ENCODE measurements at places on chromosomes 7 and 10.
A peak's percentile ranks its signal among the peaks of the same experiment; 100 is the strongest.

DNA sequence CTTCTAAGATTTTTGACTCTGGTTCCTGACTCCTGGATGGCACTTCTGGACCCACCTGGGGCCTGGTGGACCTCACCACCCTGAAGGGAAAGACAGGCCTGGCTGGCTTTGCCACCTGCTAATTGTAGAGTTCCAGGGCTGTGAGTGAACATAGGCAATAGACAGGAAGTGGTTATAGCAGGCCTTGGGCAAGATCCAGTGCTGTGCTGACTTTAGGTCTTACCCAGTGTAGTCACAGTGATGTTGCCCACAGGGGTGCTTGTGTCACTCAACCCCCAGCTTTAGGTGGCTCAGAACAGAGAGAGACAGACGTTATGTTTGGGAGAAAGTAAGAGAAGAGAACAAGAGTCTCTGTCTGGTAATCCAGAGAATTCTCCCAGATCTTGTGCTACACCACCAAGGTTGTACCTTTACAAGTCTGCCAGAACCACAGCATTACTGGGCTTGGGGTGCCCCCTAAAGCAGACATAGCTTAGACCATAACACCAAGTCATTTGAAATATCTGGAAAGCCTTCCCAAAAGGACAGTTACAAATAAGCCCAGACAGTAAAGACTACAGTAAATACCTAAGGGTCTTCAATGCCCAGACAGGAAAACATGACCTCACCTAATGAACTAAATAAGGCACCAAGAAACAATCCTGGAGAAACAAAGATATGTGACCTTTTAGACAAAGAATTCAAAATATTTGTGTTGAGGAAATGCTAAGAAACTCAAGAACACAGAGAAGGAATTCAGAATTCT, 303.4 kb downstream of the PCLO start:
- no peak for DNase-seq

GRCh38 chr7:102287111-102287980, 678 bp downstream of the SH2B2 start:
- DNase-seq, result no peak

DNA sequence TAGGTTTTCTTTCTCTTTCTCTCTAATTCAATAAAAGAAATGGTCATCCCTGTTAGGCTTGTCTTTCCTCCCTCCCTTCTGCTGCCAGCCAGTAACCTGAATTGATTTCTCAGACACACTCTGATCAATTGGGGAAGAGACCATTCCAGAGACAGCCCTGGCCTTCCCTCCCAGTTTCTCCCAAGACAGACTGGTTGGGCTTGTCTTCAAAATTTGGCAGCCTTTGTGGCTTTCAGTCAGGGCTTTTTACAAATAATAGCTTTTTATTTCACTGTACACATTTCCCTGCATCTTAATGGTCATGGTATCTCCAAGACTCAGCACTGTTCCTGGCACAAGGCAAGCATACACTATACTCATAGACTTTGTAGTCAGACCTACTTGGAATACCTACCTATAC, 33.9 kb downstream of the BCAP29 start:
- DNase-seq, result no peak

- DNase-seq, result no peak
Measured at GRCh38 chr7:30975256-30975899, 11.6 kb downstream of the GHRHR start.

- no peak for DNase-seq
Measured at GRCh38 chr10:76869931-76870330, 767.7 kb downstream of the KCNMA1 start.

DNA sequence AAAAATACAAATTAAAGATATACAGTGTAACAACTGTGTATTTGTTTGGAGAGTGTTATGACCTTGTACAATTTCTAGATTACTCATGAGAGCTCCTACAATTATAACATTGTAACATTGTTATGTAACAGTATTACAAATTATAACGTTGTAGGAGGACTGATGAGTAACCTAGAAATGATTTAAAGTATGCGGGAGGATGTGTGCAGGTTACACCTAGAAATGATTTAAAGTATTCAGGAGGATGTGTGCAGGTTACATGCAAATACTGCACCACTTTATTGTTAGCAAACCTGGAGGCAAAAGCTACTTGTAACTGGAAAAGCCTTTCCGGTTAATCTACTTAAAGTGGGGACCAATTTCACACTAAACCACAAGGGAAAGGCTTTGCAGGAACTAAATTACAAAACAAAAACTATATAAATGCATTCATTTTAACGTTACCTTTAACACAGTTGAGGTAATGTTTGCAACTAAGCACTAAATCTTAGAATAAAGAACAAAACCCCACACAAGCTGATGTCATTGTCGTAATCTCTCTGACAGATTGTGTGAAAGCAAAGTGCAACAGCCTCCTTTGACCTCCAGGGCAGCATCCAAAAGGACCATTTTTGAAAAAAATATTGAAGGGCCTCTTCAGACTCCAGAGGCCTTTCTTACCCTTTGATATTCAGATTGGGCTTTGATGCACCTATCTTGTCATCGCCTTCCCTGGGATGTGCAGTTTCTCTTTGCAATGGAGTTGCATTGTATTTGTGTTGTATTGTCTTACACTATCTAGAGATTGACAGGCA, 522.1 kb upstream of the FOXK1 start:
- no peak for DNase-seq

DNA sequence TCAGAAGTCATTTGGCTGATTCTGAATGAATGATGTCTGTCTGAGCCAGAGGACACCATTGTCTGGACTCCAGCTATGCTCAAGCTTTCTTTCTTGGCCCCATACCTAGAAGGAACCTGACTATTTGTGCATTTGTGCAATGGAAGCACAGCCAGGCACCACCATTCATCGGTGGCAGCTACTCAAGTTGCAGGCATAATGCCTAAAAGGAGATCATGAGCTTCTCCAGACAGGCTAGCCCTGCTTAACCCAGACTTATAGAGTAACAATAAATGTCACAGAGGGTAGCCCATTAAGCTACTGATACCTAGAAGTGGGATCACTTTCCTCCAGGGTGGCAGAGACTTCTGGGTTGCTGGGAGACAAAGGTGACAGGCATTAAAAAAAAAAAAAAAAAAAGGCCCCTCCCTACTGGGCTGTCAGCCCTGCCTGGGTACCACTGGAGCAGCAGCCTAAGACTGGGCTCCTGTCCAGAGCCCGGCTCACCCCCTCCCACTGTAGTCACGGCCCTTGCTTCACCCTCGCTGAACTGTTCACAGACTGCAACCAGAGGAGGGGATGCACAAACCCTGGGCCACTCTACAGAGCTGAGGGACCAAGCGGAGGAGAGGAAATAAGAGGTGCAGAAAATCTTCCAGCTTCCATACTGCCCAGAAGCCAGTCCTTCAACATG, 75.4 kb upstream of the ATP6V0A4 start:
- DNase-seq, result no peak

- DNase-seq, result no peak
Measured at GRCh38 chr7:33446551-33446950, 317.2 kb downstream of the BBS9 start.

GRCh38 chr10:107476408-107476807, 311.9 kb upstream of the SORCS1 start:
- DNase-seq, result no peak

DNA sequence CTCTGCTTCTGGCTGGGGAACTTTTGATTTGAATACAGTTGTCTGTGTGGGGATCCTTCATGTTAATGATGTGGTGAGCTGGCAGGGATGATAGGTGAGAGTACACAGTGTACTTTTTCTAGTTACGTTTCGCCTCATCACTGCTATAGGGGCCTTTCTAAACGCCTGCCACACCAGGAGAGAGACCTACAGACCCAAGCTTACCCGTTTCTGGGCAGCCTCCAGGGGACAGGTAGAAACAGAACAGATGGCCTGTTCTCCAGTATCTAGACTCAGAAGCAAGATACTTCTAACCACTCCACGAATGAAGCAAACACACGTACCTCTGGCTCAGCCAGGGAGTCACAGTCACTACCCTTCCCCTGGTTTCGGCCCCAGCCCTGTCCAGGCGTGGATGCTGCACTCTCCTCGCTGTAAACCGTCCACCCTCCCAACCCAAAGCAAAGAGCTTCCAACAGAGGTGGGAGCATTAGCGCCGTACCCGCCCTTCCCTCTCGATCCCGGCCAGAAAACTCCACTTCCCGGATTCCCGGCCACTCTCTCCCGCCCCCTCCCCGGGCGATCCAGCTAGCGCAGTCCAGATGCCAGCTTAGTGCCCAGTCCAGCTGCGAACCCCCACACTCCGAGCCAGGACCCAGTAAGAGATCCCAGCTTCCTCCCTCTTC, 1.2 kb downstream of the CCDC6 start:
- DNase-seq, result peak; percentile 40

GRCh38 chr7:137480824-137481365, 137.4 kb upstream of the PTN start:
- DNase-seq, result no peak

DNA sequence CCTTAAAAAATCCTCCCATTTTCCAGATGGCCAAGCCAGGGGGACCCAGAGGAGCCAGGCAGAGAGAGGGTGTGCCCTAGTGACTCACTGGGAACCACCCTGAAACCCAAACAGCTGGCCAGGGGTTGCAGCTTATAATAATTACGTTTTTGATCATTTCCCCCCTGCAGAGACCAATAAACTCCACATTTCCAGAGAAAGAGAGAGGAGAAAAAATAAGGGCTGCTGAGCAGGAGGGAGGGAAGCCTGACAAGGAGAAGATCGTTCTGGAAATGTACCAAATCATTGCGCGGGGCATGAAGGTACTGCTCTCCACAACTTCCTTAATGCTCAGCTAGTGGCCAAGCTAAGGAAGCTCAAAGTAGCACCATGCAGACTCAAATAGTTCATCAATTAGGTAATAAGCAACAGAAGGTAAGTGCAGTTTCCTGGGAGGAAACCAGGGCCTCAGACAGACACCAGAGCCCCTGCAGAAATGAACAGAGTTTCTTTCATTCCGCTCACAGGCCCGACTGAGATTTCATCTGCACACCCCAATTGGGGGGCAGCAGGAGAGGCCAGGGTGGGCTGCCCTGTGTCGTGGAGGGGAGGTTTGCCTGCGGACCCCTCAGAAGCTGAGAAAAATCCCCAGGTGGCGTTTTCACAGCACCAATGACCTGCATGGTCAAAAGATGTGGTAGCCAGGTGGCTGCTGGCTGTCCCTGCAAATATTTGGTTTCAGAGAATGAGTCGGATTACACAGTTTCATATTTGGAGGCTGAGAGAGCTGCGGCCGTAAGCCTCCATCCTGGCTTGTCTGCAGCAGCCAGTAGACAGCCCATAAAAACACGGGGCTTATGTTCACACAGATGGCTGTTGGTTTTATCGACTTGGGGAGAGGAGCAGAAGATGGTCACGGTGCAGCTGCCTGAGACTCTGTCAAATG, 153.2 kb upstream of the LYZL2 start:
- DNase-seq, result no peak

DNA sequence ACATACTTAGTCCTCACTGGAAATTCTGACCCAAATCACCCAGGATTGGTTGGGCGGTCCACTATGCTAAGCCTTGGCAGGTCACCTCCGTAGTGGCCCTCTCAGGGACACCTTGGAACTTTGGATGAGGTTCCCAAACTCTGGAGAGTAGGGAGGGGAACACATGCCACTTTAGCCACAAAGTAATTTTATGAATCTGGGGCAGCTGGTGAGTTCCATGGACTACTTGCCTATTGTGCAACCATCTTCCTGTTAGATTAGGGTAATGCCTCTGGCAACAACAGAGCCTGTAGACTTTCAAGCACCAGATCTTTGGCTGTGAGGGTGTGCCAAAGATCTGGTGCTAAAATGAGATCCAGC, 77.7 kb downstream of the ITGB8 start:
- no peak for DNase-seq

- DNase-seq, result no peak
Measured at GRCh38 chr10:48900371-48900801, 39.3 kb downstream of the LRRC18 start.

DNA sequence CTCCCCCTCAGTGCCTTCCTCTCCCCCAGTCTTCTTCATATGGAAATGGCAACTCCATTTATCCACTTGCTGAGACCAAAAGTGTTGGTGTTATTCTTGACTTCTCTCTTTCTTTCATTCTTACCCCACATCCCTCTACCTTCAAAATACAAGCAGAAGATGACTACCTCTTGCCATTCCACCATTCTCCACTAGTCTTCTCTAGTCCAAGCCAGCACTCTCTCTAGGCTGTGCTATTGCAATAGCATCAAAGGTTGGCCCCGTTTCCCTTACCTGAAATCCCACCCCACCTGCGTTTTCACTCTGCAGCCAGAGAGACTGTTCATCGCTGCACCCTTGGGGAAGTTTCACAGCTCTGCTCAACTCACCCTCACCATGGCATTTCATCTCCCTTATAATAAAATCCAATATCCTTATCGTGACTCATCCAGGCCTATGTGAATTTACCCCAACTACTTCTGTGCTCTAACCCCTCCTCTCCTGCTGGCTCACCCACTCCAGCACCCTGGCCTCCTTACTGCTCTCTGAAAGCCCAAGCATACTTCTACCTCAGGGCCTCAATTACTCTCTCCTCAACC, 109.1 kb downstream of the LSM5 start:
- DNase-seq, result no peak

GRCh38 chr10:132785723-132786475, at the start of gene NKX6-2:
TSS of gene NKX6-2 (minus strand) at chr10:132786147. CDS start at chr10:132785948, 199 bp downstream.
- DNase-seq, result no peak

- no peak for DNase-seq
Measured at GRCh38 chr10:8637640-8638039, 583.2 kb downstream of the GATA3 start.

GRCh38 chr7:128234476-128235026, 6.5 kb upstream of the LEP start:
- DNase-seq, result no peak

DNA sequence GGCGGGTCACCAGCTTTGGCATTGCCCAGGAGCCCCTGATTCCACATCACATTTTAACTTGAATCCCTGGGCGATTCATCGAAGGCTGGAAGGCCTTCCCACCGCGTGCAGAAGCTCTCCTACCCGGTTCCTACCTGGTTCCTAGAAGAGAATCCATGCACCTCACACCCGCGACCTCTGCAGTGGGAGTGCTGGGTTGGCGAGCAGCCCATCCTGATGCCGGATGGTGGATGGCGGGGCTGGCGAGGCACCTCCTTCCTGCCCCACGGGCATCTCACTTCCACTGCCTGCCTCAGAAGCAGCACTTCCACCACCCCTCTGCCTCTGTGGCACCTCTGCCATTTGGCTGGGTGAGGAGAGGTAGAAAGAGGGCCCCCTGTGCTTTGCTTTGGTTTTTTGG, 32.0 kb downstream of the NUB1 start:
- no peak for DNase-seq

- DNase-seq, result no peak
Measured at GRCh38 chr10:117355072-117355471, 20.2 kb downstream of the PDZD8 start.

- DNase-seq, result no peak
Measured at GRCh38 chr10:69502589-69502988, 51.3 kb downstream of the TSPAN15 start.

DNA sequence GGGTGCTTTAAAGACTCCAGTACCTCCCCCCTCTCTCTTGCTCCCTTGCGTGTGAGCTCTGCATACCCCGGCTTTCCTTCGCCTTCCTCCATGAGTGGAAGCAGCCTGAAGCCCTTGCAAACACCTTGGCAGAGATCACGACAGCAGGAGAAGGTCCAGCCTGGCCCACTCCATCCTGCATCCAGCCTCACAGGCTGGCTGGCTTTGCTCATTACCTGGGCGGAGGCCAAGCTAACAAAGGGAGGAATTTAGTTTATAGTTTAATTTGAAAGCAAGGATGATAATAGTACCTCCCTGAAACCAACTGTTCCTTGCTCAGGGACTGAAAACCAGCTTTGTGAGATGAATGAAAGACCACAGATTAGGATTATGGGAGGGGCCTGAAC, 99.4 kb downstream of the PRKAG2 start:
- no peak for DNase-seq

- DNase-seq, result no peak
Measured at GRCh38 chr7:73827567-73828106, 3.2 kb upstream of the CLDN4 start.
